ENCODE measurements at places on chromosomes 6 and 20.

- DNase-seq, result no peak
Observed at GRCh38 chr6:45619211-45619760, 241.6 kb upstream of the SUPT3H start.

- no peak for DNase-seq
Observed at GRCh38 chr20:42598581-42598980, 591.1 kb downstream of the PTPRT start.

DNA sequence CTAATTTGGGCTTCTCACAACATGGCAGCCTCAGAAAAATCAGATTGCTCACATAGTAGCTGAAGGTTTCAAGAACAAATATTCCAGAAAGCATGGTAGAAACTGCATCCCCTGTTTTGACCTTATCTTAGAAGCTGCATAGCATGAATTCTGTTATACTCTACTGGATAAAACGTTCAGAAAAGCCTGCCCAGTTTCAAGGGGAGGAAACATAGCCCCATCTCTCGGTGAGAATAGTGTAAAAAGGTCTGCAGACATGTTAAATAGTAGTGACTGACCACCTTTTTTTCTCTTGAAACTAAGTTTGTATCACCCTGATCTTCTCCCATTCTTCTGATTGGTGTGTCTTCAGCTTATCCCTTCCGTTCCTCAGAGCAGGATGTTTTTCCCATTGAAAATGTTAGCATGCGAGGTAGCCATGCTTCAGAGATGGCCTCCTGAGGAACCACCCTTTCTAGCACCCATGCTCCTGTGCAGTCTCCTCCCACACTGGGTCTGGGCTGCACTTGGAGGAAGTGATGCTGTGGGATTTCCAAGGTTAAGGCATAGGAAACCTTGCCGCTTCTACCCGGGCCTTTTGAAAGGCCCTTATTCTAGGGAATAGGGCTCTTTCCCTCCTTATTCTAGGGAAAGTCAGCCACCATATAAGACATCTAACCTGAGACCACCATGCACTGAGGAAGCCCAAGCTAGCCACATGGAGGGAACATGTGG, 50.1 kb downstream of the MARCKS start:
- no peak for DNase-seq

DNA sequence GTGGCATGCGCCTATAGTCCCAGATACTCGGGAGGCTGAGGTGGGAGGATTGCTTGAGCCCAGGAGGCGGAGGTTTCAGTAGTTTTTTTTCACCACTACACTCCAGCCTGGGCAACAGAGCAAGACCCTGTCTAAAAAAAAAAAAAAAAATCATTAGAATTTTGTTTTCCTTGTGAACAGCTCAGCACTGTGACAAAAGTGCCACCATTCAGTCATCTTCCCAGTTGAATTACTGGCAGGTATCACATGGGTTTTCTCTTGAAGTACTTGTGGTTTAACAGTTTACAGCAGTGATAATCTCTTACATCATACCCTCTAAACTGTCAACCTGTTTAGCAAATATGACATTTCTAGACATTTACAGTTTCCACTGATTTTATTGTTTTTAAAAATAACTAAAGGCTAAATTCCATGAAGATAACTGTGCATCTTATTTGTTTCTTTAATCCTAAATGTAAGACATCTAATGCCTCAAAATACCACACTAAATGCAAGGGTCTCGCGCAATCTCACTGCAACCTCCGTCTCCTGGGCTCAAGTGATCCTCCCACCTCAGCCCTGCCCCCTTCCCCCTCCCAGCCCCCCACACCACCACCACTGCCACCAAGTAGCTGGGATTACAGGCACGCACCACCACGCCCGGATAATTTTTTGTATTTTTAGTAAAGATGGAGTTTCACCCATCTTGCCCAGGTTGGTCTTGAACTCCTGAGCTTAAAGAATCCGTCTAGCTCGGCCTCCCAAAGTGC, 7.0 kb downstream of the TRPC4AP start:
- no peak for DNase-seq

Data from stimulated activated effector memory CD8-positive, alpha-beta T cell treated with anti-CD3 and anti-CD28 coated beads, Interleukin-12 subunit alpha, Interleukin-12 subunit beta, amount 100 ng/mL, for 72 hours (primary cell).